Forelimb muscle (tissue), 1 donor: ENCODE measurements at places on chromosomes 5 and 9.

GRCh38 chr5:157516626-157517325 lies 56.8 kb downstream of the NIPAL4 start:
- no peak for DNase-seq

DNA sequence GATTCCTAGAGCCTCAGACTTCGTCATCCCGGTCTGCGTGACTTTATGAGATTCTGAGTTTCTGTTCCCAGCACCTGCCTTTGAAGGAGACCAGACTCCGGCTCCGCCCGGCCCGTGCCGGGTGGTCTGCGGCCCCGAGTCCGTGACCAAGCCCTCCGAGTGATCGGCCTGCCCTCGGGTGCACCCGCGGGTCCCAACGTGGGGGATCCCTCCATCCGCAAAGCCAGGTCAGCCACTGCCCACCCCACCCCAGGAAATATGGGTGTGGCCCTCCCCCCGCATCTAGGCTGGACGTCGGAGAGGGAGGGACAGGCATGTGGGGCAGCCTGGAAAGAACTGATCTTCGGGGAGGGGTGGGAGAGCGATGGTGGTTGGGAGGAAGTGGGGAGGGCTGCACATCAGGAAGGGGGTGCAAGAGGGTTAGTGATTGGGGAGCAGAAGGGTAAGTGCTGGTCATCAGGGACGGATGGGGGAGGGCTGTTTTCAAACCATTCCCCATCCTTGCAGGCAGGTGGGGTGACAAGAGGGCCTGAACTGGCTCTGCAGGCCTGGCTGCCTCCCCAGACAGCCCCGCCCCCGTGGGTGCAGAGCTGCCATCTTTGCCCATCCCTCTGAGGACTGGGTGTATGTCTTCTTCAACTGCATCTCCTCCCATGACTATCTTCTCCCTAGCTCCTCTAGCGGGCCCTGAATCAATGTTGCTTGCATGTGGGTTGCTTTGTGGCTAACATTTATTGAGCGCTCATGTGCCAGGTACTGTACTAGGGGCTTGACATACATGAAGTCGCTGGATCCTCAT lies 747 bp downstream of the LRSAM1 start:
- DNase-seq: no peak

DNA sequence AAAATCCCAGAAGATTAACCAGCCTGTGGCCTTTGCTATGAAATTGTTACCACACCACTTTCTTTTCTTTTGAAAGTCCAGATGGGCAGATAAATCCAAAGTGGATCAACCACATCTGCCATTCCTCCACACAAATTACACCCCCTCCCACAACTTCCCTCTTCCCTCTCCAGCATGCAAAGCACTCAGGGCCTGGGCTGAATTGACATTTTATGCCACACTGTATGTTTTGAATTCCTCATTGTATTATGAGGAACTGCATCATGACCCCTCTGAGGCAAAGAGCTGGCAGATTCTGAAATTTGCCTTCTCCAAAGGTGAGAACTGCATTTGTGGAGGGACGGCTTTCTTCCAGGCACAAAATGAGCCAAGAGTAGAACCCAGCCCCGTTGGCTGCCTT lies 589.2 kb upstream of the KLF4 start:
- DNase-seq: no peak

DNA sequence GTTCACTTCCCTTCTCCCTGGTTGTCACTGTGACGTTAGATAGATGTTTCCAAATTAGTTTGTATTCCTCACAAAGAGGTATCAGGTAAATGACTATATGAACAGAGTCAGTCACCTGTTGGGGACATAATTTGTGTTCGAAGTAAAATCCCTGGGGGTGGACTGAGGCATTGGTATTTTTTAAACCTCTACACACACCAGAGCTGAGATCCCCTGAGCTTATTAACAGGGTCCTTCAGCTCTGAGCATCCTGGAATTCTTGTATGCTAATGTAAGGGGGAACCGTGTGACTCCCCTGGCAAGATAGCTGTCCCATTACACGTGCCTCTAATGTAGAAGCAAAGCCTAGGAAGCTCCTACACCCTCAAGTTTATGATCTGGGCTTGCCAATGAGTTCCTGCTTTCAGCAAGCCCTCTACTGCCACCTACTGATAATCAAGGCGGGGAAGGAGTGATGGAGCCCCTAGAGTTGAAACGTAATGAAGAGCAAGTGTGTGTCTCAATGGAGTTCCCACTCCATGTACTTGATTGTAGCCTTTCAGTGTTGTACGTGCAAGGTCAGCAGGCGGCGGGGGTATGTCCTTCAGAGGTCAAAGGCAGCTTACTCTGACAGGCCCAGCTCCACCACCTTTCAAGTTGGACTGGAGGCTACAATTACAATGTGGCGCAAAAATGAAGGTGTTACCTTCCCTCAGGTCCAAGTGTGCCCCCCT lies 14.4 kb downstream of the PRKACG start:
- peak; percentile 41 for DNase-seq

DNA sequence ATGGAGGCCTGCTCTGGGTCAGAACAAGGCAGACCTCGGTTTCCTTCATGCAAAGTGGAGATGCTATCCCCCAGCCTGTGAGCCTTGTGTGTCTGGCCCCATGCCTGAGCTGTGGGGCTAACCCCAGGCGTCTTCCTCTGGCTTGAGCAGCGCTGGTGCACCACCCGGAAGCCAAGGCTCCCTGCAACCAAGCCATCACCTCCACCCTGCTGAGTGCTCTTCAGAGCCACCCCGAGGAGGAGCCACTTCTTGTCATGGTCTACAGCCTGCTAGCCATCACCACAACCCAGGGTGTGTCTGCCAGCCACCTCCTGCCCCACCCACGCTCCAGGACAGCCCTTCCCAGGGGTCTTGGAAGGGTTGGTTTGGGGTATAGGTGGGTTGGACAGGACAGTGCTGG lies 16.2 kb downstream of the REXO4 start:
- no peak for DNase-seq

GRCh38 chr5:152004095-152004494 lies 79.4 kb upstream of the GLRA1 start:
- no peak for DNase-seq

GRCh38 chr9:23683611-23684061 lies 142.4 kb downstream of the ELAVL2 start:
- no peak for DNase-seq

GRCh38 chr5:145340099-145340498 lies 495.0 kb downstream of the PRELID2 start:
- DNase-seq: no peak

GRCh38 chr9:113131689-113132151 lies 19.1 kb upstream of the SLC31A2 start:
- no peak for DNase-seq

GRCh38 chr5:67350618-67351201 lies 154.1 kb upstream of the CD180 start:
- DNase-seq: no peak

DNA sequence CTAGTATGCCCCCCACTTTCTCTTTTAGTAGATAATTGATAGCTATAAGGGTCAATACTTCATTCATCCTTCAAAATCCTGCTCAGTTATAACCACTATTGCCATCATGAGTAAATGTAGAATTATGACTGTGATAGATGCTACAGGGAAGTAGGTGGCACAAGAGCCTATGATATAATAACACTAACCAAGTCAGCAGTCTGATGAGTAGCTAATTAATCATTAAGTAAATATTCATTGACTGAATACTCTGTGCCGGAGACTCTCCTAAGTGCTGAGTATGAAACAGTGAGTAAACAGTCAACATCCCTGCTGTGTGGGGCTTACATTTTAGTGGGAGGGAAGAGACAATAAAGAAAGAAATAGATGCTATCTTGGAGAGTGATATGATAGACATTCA lies 430.3 kb upstream of the ZNF462 start:
- no peak for DNase-seq

DNA sequence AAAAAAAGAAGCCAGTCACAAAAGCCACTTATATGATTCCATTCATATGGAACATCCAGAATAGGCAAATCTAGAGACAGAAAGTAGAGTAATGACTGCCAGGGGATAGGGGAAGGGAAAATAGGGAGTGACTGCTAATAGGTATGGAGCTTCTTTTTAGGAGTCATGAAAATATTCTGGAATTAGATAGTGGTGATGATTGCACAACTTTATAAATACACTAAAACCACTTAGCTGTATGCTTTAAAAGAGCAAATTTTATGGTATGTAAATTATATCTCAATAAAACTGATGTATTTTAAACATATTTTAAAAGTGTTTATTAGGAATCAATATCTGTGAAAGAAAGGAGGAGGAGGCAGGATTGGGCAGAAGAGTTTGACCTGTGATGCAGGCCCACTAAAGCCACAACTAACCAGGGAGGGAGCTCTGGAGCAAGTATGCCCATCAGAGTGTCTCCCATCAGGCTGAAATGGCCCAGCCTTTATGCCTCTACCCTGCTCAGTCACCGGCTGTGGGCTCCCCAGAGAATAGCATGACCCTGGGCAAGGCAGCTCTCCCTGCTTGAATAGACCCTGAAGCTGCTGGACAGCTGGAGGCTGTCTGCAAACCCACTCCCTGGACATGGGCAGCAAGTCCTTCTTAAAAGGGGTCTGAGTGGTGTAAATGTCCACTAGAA lies 96.0 kb upstream of the SLC44A1 start:
- DNase-seq: no peak

DNA sequence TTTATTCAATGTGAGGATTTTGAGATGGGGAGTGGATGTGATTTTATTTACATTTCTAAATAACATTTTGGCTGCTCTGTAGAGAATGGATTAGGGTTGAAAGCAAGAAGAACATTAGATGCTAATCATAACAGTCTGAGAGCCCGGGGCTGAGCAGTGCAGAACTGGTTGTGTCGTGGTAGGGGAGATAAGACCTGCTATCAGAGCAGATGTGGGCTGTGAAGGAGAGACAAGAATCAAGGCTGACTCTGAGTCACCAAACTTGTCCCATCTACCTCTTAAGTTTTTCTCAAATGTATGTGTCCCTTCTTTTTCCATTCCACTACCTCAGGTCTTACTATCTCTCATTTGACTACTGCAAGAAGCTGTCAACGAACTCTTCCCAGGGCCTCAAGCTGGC lies 35.4 kb upstream of the SLC28A3 start:
- no peak for DNase-seq

- no peak for DNase-seq
Observed at GRCh38 chr5:111901296-111901695, 144.3 kb upstream of the NREP start.

DNA sequence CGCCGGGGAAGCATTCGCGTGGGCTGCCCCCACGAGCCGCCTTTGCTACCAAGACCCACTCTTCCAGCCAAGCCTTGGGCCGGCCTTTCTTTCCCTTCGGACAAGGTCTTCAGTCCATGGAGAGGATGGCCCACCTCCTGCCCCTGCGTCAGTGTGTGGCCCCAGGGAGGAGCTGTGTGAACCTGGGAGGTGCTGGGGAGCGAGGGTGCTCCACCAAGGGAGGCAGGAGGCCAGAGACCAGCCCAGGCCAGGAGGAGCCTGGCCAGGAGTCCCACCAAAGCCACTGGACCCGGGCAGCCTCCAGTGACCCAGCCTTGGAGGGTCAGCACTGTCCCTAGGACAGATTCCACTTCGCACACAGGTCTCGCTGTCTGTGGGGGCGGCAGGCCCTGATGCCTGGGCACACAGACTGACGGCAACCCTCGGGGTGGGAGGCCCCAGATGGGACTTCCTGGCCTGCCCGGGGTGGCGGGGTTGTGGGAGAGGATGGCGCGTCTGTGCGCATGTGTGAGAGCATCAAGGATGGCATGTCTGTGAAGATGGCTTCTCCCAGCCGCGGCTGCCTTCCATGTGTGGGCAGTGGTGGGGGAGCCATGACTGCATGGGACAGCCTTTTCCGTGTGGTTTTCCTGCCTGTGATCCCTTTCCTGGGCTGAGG lies 113.3 kb upstream of the LPCAT1 start:
- DNase-seq: no peak

DNA sequence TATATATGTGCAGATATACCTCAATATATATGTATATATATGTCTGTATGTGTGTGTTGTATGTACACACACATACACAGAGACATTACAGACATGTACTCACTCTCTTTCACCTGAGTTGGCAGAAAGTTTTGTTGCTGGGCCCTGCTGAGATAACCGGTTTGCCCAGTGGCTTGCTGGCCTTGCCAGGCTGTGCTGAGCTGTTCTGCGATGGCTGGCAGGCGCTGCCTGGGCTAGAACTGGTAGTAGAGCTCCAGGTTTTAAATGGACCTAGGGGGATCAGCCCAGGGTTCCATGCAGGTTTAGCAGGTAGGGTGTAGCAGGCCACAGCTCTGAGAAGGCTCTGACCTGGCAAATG lies 394.3 kb downstream of the GADD45G start:
- DNase-seq: no peak

GRCh38 chr9:136255896-136256890 lies 10.6 kb upstream of the QSOX2 start:
- no peak for DNase-seq

DNA sequence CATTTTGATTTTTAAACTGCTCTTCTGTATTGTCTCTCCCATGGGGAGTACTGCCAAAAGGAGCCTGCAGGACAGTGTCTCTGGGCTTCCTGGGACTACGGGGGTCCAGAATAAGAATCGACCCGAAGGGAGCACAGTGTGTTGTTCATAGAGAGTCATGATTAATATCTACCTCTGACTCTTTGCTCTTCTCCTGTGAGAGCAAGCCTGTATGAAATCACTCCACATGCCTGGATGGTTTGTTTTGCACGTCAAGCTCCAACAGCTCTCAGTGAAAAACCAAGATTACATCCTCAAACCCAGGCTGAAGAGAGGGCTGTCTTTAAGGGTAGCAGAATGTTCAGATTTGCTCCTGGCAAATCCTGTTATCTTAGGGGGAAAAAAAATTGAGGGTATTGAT lies 1860.0 kb upstream of the WWC1 start:
- no peak for DNase-seq

DNA sequence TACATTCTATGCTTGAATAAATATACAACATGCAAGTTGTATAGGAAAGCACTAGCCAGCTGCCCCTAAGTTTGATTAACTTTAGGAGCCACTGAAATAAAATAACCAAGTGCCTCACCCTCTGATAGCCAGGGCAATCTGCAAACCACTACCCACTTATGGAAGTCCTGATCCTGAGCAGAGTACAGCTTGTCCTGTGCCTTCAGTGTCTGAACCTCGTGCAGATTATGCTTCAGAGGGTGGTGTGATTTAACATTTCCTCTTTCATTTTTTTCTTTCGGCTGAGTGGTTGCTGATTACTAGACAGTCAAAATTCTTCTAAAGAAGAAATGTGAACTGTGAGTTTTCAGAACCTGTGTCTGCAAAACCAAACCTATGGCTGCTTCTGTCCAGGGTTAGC lies 327.7 kb downstream of the PIK3R1 start:
- no peak for DNase-seq

DNA sequence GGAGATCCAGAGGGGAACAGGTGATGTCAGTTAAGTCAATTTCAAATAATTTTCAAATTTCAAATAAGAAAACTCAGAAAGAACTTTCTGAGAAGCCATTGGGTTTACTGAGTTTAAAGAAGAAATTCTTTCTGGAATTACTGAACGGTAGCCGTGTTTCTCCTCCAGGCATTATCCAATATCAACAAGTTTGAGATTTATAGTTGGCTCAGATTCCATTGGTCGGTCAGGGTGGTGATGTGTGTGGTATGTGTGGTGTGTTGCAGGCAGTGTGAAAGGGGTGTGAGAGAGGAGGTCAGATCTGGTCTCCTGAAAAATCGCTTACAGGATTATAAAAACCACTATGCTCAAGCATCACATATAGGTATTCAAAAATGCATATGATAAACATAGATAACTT lies 60.1 kb downstream of the PDE4D start:
- DNase-seq: no peak

- DNase-seq: no peak
Observed at GRCh38 chr5:24353611-24354010, 291.2 kb downstream of the CDH10 start.

GRCh38 chr9:129822898-129823541 lies 916 bp downstream of the TOR1A start:
- no peak for DNase-seq

- no peak for DNase-seq
Observed at GRCh38 chr9:134791009-134791408, 89.6 kb upstream of the FCN2 start.
